ENCODE measurements at places on chromosomes 16 and 17. TPM values are rescaled to one million over a fixed set of nuclear protein-coding genes. Genes with fewer than 3 reads are reported as not detected.

- no peak for DNase-seq
These were observed 6.4 kb downstream of the KDM6B start for GRCh38 chr17:7840441-7840840.

GRCh38 chr17:7029659-7030058, 6.2 kb upstream of the SLC16A13 start:
- DNase-seq: no peak

- no peak for DNase-seq
These were observed 169.7 kb upstream of the CACNG5 start for GRCh38 chr17:66665194-66665593.

GRCh38 chr16:14641926-14642325, 9.2 kb downstream of the BFAR start:
- DNase-seq: peak; percentile 47

GRCh38 chr17:49292901-49293300, 62.3 kb upstream of the PHOSPHO1 start:
- no peak for DNase-seq

- peak; percentile 96 for DNase-seq
These were observed at the start of gene FOXJ1 for GRCh38 chr17:76141212-76142038. Gene FOXJ1 (minus strand): TSS chr17:76141245. CDS start chr17:76140395, 850 bp downstream.

- no peak for DNase-seq
These were observed 34.4 kb downstream of the CDRT4 start for GRCh38 chr17:15432807-15433611.

- DNase-seq: no peak
These were observed 950 bp upstream of the MYO1C start for GRCh38 chr17:1493291-1493980.

DNA sequence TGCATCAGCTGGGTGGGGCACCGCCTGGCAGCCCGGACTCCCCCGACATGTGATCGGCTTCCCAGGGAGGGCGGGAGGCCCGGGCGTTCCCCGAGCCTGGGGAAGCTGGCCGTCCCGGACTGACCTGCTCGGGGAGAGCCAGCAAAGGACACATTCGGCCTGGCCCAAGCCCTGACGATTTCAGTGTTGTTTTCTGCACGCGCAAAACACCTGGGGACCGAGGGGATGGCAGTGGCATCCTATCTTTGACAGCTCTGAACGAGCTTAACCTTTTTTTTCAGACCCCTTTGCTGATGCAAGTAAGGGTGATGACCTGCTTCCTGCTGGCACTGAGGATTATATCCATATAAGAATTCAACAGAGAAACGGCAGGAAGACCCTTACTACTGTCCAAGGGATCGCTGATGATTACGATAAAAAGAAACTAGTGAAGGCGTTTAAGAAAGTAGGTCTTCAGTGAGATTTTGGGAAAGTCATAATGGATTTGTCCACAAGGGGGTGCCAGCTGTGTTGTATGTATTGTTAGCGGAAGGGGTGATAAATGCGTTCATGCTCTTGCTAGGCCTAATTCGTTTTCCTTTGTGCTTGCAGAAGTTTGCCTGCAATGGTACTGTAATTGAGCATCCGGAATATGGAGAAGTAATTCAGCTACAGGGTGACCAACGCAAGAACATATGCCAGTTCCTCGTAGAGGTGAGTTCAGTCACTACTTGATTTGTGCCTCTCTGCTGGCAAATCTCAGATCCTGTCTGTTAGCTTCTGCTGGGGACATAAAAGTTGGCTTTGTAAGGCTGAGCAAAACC, 1.0 kb downstream of the EIF1 start:
- DNase-seq: peak; percentile 83

- DNase-seq: peak; percentile 45
These were observed 33.3 kb downstream of the CDRT15 start for GRCh38 chr17:14203388-14203787.

WDR90 gene
- total RNA-seq: 42.2 TPM

ANKRD13B gene
- total RNA-seq: 57.4 TPM

STX1B gene
- total RNA-seq: 7.2 TPM

GAS2L2 gene
- not detected for total RNA-seq

CCL18 gene
- not detected for total RNA-seq

RAMP2 gene
- 8.8 TPM for total RNA-seq

FBXL20 gene
- 6.9 TPM for total RNA-seq

ABI3 gene
- 1.2 TPM for total RNA-seq

CORO6 gene
- 5.2 TPM for total RNA-seq

Measured in GM23338 (cell line).